ENCODE measurements at places on chromosomes 2 and 18.
A peak's percentile ranks its signal among the peaks of the same experiment; 100 is the strongest.

- peak; percentile 55 for DNase-seq
Observed at GRCh38 chr2:98172951-98173350, 86.0 kb downstream of the VWA3B start.

GRCh38 chr2:133296401-133296800 is 271.9 kb downstream of the NCKAP5 start:
- no peak for DNase-seq

DNA sequence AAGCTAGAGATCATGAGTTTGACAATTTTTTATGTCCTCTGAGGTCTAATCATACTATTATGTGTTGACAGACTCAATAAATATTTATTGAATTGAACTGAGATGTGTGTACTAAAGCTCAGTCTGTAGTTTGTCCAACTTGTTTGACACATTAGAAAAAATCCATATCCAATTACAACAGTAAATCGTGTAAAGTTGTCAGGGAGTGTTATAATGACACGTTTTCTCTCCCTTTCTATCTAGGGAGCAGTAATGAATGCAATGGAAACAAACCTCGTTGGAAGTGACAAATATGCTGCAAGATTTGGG is 28.4 kb downstream of the ITGA4 start:
- no peak for DNase-seq

GRCh38 chr2:166658901-166659300 is 164.9 kb upstream of the SCN7A start:
- DNase-seq = no peak

DNA sequence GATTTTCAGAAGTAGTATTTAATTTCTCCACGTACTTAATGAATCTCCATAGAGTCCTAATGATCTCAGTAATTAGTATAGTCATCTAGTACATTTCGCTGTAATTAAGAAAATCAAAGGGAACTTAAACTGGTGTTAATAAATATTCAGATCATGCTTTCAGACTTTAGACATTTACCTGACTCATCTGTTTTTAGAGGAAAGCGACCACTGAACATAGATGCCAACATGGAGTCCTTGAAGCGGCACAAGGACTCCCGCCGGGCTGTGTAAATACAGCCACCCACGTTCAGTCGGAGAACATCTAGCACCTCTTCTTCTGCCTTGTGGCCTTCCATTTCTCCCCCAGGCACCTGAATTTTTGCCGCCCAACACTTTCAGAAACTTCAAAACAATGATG is 3.2 kb downstream of the KCTD18 start:
- no peak for DNase-seq

DNA sequence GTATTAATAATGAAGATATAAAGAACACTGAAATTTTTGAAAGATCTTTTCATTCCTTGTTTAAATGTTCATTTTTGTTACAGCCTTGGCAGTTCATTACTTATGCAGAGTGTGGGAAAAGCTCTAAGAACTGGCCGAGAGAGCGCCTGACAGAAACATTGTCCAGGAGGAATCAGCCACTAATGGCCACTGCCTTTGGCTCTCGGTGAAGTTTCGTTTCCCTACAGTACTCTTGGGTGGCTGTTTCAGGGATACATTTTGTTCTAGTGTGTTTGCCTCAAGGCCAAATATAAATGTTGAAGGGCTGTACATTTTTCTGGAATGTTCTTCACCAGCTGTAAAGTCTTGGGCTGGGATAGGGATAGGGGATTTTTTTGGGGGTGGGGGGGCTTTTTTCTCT is 10.7 kb downstream of the SPTBN1 start:
- no peak for DNase-seq

DNA sequence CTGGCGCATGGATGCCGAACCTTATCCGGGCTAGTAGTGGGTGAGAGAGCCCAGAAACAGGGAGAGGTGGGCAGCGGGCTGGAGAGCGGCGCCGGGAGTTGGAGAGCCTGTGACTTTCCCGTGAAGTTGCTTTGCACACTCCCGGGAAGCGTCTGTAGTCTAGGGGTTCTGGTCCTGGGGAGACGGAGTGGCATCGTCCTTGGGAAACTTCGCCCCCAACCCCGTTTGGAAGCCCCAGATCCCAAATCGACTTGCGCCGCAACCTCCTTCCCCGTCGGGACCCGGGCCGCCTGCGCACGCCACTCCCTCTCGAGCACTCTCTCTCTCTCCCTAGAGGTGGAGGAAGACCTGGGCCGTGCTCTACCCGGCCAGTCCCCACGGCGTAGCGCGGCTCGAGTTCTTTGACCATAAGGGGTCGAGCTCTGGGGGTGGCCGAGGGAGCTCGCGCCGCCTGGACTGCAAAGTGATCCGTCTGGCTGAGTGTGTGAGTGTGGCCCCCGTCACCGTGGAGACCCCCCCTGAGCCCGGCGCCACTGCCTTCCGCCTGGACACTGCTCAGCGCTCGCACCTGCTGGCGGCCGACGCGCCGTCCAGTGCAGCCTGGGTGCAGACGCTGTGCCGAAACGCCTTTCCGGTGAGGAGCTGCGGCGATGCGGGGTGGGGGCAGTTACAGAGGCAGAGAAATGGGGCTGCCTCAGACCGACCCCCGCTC is 456 bp downstream of the DOK1 start:
- peak; percentile 63 for DNase-seq

DNA sequence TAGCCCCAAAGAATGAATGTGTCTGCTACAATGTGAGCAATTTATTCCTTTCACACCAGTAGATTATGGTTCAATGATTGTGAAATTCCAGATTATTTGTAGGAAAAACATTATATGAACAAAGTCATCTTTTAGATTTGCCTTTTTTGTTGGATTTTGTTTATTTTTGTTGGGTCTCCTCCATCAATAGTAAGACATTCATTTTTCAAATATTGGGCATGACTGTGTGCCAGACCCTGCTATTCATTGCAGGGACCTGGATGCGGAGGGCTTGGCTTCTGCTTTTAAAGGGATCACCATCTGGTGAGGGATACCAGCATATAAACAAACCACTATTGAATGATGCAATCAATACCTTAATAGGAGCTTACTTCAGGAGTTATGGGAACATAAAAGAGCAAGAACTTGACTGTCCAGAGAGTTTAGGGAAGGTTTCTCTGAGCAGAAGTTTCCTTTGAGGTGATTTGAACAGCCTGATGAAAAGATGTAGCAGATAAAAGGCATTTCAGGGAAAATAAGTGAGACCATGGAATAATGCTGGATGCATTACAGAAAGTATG is 486.7 kb downstream of the EPHA4 start:
- DNase-seq = no peak

DNA sequence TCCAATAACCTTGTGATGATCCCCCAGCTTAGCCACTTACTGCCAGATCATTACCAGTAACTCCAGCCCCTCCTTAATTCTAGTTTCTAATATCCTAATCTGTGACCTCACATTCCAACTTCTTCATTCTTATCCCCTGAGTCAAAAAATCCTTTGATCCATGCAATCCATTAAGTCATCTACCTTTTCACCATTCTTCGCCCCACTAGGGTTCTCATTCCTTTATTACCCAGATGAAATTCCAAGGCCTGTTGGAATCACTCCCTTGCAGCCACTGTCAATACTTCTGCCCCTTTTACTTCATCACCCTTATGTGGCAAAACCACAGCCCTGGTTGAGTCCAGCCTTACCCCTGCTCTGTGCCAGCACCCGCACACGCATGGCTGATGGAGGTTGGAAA is 20.3 kb upstream of the IL36G start:
- DNase-seq = no peak

DNA sequence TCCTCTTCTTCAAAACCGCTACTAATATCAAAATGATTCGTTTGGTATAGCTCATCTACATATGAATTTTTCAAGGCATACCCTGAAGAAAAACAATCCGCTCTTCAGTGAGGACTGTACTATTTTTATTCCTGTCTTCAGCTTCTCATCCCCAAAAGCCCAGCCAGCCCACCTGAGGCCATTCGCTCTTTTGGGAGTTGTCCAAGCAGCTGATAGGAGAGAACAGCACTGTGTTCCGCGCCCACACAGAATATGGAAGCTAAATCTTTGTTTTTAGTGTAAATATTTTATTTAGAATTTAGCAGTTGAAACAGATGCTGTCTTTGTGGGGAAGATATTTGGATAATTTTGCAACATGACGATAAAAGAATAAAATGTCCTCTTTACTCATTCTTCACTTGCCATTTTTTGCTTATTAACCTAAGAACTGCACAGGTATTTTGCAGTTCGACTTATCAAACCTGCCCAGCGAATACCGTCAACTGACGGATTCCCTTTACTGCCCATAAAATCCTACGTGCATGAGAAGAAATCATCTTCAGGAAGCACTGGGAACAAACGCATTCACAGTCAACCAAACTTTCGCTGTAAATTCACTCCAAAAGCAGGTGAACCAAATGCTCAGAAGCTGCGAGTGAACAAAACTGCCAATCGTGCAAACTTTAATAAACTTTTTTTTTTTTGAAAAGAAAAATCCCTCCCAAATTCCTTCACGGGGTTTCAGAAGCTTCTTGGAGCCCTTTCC is 3.4 kb downstream of the ZNF521 start:
- DNase-seq = no peak

- no peak for DNase-seq
Observed at GRCh38 chr18:7619676-7620075, 52.6 kb downstream of the PTPRM start.

DNA sequence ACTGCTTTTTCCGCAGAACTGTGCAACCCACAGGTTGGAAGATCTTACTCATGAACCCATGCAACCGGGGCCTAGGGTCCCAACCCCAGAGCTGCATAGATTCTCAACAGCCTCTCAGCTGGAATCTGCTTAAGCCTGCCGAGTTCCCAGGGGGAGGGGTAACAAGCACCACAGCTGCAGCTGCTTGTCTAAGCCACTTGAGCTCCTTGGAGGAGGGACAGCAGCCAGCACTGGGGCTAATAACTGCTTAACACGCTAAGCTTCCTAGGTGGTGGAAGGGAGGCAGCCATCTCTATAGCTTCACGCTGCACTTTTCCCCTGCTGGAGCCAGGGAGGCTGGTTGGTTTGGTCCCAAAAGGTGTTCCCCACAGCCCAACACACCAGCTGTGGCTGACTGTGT is 311.6 kb downstream of the DSC3 start:
- DNase-seq = no peak

DNA sequence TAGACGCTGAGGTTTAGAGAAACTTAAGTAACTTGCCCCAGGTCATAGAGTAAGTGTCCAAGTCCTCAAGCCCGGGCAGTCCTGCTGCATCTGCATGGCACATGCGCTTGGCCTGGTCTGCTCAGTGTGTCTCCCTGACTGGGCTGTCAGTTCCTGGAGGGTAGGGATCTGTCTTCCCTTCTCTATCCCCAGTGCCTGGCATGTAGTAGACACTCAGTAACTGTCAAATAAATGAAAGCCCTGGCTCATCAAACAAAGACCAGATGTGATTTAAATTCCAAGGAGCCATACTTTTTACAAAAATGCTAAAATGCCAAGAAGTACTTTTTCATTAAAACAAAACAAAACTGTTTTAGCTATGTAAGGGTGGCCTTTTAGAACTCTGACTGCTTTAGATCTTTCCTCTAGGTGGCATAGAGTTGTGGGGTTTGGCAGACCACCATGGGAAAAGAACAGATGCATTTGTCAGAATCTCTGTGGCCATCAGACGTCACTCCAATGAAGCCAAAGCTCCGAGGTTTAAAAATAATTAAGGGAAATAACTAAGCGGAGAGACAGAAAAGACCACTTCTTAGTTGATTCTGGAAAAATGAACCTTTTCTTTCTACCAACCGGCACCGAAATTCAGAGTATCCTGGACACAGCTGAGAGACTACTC is 34.0 kb downstream of the EPAS1 start:
- no peak for DNase-seq

DNA sequence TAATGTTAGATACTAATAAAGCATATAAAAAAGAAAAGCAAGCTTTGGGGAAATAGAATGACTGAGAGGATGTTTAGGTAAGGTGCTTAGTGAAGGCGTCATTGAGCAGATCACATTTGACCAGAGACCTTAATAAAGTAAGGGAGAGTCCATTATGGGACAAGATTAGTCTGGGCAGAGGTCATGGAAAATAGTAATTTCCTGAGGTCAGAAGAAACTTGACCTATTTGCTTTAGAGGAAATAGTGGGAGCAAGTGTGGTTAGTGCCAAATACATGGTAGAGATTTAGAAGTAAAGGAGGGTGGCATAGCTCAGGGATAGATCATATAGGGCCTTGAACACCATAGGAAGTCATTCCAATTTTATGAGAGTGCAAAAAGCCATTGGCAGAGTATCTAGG is 24.5 kb upstream of the SLC8A1 start:
- DNase-seq = no peak

DNA sequence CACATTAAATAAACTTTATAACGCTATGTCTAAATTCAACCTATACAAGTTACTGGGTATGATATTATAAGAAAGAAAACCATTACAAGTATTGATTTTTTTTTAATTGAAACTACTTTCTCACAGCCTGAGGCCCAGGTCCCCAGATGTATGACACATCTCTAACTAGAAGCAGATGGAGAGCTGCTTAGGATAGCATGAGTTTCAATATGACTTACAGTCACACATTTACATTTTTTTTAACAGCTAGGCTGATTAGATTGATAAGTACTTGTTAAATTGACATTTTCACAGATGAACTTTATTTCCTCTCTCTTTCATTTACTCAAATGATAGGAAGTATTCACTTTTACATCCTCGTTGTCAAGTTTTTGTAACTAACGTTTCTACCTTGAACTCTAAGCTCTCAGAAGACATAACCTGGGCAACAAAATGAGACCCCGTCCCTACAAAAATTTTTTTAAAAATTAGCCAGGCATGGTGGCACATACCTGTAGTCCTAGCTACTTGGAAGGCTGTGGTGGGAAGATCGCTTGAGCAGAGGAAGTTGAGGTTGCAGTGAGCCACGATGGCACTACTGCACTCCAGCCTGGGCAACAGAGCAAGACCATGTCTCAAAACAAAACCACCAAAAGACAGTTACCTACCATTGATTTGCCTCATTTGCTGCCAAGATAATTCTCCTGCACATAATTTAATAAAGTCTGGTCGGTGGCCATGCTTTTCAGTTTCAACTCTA is 52.4 kb downstream of the STK39 start:
- DNase-seq = no peak

DNA sequence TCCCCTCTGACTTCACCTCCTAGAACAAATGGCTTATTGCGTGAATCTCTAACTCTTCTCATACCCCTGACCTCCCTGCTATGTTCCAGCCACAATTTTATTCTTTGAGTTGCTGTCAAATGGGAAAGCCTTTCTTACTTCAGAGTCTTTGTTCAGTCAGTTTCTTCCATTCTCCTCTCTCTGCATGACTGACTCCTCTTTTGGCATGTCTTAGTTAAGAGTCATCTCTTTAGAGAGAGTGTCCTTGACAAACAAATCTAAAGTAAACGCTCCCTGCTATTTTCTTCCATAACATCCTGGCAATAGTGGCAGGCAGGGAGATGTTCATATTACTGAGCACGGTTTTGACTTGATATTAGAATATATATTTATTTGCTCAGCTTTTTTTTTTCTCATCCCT is 170.7 kb upstream of the ERBB4 start:
- DNase-seq = no peak

Measured in common myeloid progenitor, CD34-positive (primary cell).